ENCODE measurements at places on chromosomes 4 and X. TPM values are rescaled to one million over a fixed set of nuclear protein-coding genes. Genes with fewer than 3 reads are reported as not detected.

ADH1B gene
- total RNA-seq = 0.54 TPM

NUDT10 gene
- total RNA-seq = 22.7 TPM

DNA sequence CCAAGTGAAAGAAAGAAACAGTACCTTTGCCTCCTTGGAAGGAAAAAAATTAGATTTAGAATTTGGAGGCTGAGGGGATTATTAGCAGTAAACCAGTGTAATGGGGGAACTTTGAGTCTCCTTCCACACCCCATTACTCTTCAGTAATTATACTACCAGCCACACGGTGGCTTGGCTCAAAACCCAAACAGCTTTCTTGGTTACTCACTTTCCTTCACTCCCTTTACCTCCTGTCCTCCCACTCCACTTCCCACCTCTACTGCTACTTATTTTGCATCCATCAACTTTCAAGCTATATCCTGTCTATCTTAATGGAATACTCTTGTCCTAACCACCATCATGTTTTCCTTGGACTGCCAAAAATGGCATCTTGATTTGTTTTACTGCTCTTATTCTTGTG is 310.6 kb upstream of the AADAT start:
- no peak for DNase-seq

FAT4 gene
- total RNA-seq = 83.7 TPM

USP17L12 gene
- total RNA-seq = not detected

LONRF3 gene
- 3.3 TPM for total RNA-seq

GRCh38 chr4:110660755-110661154 is 37.9 kb upstream of the PITX2 start:
- DNase-seq = no peak

DNA sequence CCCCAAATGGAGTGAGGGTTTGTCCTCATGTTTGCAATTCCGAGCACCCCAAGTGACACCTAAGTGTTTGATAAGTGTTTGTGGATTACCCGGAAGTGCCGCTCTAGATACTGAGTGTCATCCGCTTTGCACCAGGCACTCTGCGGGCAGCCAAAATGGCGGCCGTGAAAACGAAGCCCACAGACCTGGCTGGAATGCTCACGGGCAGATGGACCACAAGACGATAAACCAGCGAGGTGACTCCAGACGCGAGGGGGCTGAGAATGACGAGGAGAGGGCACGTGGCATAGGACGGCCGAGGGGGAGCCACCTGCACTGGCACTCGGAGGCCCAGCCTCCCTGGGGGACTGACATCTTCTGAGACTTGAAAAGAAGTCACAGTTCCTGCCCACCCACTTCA is 51.0 kb downstream of the PPP2R2C start:
- DNase-seq = no peak

NPNT gene
- 2.0 TPM for total RNA-seq

CSAG3 gene
- total RNA-seq = not detected

Data from cerebellum (tissue), 4 donors.